ENCODE measurements at places on chromosomes 1 and 21. TPM values are rescaled to one million over a fixed set of nuclear protein-coding genes. Genes with fewer than 3 reads are reported as not detected.

A3GALT2 gene
- not detected for total RNA-seq

COL11A1 gene
- total RNA-seq: under 0.01 TPM

LIPI gene
- not detected for total RNA-seq

GPR52 gene
- total RNA-seq: 1.1 TPM

AMY1B gene
- total RNA-seq: not detected

TAL1 gene
- under 0.01 TPM for total RNA-seq

TCHHL1 gene
- total RNA-seq: not detected

PLPPR5 gene
- not detected for total RNA-seq

SPAG17 gene
- total RNA-seq: under 0.01 TPM

FAM151A gene
- total RNA-seq: not detected

NKAIN1 gene
- total RNA-seq: not detected

SYT6 gene
- not detected for total RNA-seq

ACTA1 gene
- not detected for total RNA-seq

OR2T33 gene
- not detected for total RNA-seq

C2CD4D gene
- total RNA-seq: not detected

OR2L13 gene
- total RNA-seq: not detected

S100A7 gene
- 0.38 TPM for total RNA-seq

PNRC2 gene
- 87.9 TPM for total RNA-seq

ORC1 gene
- 0.26 TPM for total RNA-seq

SERTAD4 gene
- total RNA-seq: 0.26 TPM

RNF115 gene
- total RNA-seq: 8.4 TPM

PSEN2 gene
- total RNA-seq: 20.3 TPM

DDR2 gene
- 4.7 TPM for total RNA-seq

TFF3 gene
- 0.64 TPM for total RNA-seq
